Subcutaneous preadipocyte (primary cell): ENCODE measurements at places on chromosomes 7 and 10. TPM values are rescaled to one million over a fixed set of nuclear protein-coding genes. Genes with fewer than 3 reads are reported as not detected.

The ANXA8L1 gene
- not detected in 2 replicates for total RNA-seq

The NKX2-3 gene
- not detected in 2 replicates for total RNA-seq

The CFAP46 gene
- 0.37 and 0.39 TPM in 2 replicates for total RNA-seq

The TMEM196 gene
- total RNA-seq: not detected in 2 replicates

The KCNMA1 gene
- total RNA-seq: 21.3 and 51.2 TPM in 2 replicates
